Inflammatory macrophage treated with lipopolysaccharide for 1 hour (primary cell): ENCODE measurements at places on chromosomes 16 and 17.

GRCh38 chr17:57355090-57355859 lies 99.0 kb downstream of the MSI2 start:
- no peak for DNase-seq

DNA sequence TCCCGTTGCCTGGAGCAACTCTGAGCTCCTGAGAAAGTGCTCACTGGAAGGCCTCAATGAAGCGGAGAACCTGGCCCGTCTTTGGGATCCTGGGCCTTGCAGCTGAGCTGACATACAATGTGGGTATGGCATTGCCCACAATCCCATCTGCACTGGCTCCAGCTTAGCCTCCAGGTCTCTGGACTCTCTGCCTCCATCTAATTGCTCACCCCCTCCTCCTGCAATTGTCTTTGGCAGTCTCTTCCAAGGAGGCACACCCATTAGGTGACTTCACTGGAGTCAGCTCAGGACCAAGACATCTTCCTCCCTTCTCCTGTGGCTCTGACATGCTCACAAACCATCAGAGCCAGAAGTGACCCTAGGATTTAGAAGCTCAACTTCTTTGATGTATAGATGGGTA lies 1.5 kb downstream of the DLX4 start:
- DNase-seq = no peak

GRCh38 chr17:4657678-4658077 lies 16.2 kb upstream of the ALOX15 start:
- no peak for DNase-seq

DNA sequence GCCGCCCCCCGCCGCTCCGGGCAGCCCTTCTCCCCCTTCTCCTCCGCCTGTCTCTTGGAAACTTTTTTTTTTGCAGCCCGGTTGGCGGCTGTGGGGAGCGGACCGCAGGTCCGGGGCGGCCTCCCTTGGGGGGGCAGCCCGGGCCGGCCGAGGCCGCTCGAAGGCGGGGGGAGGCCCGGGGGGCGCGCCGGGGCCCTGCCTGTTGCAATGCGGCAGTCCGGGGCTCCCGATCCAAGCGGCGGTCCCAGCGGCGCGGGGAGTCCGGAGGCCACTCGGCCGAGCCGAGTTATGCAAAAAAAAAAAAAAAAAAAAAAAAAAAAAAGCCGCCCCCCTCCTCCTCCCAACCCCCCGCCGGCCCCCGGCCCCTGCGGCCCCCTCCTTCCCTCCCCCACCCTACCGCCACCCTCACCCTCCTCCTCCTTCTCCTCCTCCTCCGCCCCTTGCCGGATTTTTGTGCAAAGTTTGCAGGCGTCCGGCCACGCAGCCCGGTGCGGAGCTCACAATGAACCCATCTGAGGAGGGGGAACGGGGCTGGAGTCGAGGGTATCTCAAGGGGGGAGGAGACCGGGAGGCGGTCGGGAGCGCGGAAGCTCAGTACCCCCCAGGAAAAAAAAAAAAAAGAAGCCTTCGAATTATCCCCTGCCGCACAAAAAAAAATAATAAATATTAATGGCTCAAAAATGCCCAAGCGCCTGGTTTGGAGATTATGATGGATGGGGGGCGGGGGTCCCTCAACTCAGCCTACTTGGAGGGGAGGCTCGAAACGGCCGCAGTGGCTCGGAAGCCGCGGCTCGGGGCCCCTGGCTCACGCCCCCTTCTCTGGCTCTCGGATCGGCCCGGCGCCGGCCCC lies at the start of gene ZNF423:
TSS of gene ZNF423 (minus strand) at position 291 of the 850 bp plus-strand sequence. CDS start 338 bp downstream, outside the sequence.
- DNase-seq = no peak
